Smooth muscle cell of bladder (primary cell): ENCODE measurements at places on chromosomes 2 and 18. TPM values are rescaled to one million over a fixed set of nuclear protein-coding genes. Genes with fewer than 3 reads are reported as not detected.

Gene ALPG
- not detected in 2 replicates for total RNA-seq

Gene TBR1
- under 0.01 TPM in 1 of 2 replicates, not detected in the other for total RNA-seq

Gene CHRNA1
- total RNA-seq: 0.09 and 0.14 TPM in 2 replicates

Gene CMPK2
- 0.37 and 0.43 TPM in 2 replicates for total RNA-seq

Gene CTLA4
- not detected in 2 replicates for total RNA-seq

Gene RNU2-63P
- 325 TPM in 1 of 2 replicates, not detected in the other for total RNA-seq

Gene ANTXR1
- total RNA-seq: 262 and 309 TPM in 2 replicates

Gene VWA3B
- total RNA-seq: under 0.01 and 0.09 TPM in 2 replicates

Gene DSG4
- total RNA-seq: not detected in 2 replicates

Gene HNMT
- 84.5 and 172 TPM in 2 replicates for total RNA-seq
